ENCODE measurements at places on chromosomes 7 and 10.

- DNase-seq = no peak
Measured at GRCh38 chr7:94580601-94581000, 71.0 kb downstream of the CASD1 start.

DNA sequence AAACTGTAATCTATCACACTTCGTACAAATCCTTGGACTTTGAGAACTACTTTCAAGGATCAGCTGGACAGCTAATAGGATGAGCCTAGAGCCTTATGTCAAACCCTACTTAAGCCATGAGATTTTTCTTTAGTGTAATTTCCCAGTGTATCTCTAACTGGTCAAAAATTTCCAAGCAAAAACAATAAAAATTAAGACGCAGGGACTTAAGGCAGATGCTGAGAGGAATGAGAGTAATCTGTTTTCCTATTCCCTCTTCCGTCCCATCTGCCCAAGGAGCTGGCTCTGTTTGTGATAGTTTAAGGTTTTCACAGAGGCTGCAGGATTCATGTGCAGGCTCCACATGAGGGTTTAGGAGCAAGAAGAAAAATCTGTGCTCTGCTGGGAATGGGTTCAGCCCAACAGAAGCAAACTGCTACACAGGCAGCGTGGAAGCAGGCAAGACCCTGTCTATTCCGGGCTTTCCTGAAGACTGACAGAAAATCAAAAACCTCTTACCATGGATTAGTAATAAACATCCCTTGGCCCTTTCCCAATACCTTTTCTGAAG is 62.2 kb downstream of the ARMH3 start:
- no peak for DNase-seq

DNA sequence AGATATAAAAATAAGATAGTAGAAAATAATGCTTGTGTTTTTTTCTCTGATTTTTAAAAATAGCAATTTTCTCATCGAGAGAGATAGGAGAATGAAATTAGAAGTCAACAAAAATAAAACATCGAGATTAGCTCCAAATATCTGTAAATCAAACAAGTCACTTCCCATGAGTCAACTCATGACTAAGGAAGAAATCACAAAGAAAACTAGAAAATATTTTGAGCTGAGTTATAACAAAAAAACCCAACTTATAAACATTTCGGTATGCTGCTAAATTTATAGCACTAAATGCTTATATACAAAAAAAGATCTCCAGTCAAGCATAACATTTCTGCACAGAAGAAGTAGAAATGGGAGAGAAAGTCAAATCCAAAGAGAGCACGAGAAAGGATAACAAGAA is 140.1 kb downstream of the ITGA8 start:
- peak; percentile 26 for DNase-seq

GRCh38 chr7:101138213-101138870 is 11.4 kb downstream of the SERPINE1 start:
- peak; percentile 98 for DNase-seq

GRCh38 chr10:3077509-3077908 is 10.2 kb downstream of the PFKP start:
- no peak for DNase-seq
